ENCODE measurements at places on chromosomes 2 and 18. TPM values are rescaled to one million over a fixed set of nuclear protein-coding genes. Genes with fewer than 3 reads are reported as not detected.

DNA sequence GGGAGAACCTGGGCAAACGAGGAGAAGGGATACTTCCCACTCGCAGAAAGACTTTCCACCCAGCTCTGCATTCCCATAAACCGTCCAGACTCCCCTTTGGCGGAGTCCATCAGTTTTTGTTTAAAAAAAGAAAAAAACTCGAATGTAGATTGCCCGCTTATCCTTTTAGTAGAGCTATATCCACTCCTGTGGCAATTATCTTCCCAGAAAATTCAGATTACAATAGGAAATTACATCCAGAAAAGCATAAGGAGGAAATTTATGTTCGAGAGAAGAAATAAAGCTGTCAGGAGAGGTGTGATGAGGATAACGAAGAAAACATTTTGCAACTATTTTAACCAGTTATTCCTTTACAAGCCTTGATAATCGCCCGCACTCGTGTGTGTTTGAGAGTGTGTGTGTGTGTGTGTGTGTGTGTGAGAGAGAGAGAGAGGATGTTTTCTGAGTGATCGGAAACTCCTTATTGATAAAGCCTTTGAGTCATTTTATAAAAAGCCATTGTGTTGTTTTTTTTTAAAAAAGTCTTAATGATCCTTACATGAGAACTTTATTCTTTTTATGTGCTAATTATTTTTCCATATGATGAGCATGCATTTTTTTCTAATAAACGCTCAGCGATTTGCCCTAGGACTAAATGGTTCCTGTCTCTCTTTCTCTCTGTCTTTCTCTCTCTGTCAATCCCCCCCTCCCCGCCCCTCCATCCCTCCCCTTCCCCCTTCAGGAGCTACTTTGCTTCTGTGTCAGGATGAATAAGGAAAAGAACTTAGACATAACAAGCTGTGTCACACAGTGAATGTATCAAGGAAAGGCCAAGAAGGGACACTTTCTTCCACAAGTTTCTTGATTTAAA is 1.1 kb upstream of the PPP3R1 start:
- peaks cover 4% of the 10 kb centered on the region for H3K36me3 ChIP-seq
- H3K27ac ChIP-seq, result peak overlapping the region; percentile 99
- H3K4me1 ChIP-seq, result peaks cover 33% of the 10 kb centered on the region
- H3K27me3 ChIP-seq, result no peaks in the 10 kb centered on the region
- DNase-seq, result peak; percentile 34

- no peak within 1 kb of the TSS for H3K4me3 ChIP-seq
- DNase-seq, result no peak
- no peaks in the 10 kb centered on the region for H3K27me3 ChIP-seq
- peaks cover 11% of the 10 kb centered on the region for H3K4me1 ChIP-seq
Measured at GRCh38 chr2:241808721-241809382, at the start of gene NEU4. NEU4 (plus strand) TSS chr2:241809193; CDS start chr2:241814485, 5,292 bp downstream.

Gene HOXD4
- polyA plus RNA-seq, result 0.23 TPM

DNA sequence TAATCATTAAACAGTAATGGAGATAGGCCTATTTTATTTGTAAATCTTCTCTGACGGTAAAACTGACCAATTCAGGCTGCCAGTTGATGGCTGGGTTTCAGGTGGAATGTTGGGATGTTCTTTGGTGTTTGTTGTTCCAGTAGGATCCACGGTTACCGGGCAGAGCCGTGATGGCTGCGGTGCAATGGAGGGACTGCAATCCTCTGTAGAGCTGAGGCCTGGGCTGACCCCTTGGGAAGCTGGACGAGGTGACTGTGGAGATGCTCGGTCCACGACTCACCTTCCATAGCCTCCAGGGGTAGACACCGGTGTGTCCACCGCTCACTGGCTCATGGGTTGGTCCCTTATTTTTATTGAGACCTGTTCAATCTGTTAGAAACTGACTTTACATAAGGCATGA is 42.5 kb downstream of the ZNF519 start:
- no peaks in the 10 kb centered on the region for H3K36me3 ChIP-seq
- H3K4me3 ChIP-seq, result no peak overlapping the region
- peaks cover 3% of the 10 kb centered on the region for H3K4me1 ChIP-seq
- no peak overlapping the region for H3K27ac ChIP-seq
- no peak for DNase-seq

DNA sequence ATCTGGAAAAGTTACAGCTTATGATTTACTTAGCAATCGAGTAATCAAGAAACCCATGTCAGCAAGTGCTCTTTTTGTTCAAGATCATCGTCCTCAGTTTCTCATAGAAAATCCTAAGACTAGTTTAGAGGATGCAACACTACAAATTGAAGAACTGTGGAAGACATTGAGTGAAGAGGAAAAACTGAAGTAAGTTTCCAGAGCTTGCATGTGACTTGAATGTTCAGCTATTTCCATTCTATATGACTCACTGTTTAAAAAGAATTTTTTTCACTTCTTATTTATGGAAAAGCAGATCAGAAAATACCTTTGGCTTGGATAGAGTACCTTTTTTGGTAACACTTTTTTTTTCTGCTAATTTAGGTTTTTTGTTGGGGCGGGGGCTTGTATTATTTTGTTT is 70.7 kb downstream of the PMS1 start:
- no peak for DNase-seq
- no peak overlapping the region for H3K4me3 ChIP-seq
- no peaks in the 10 kb centered on the region for H3K27me3 ChIP-seq

- peak; percentile 37 for DNase-seq
- H3K36me3 ChIP-seq, result no peaks in the 10 kb centered on the region
- H3K4me3 ChIP-seq, result no peak within 1 kb of the TSS
- H3K4me1 ChIP-seq, result no peaks in the 10 kb centered on the region
- no peak within 1 kb of the TSS for H3K27ac ChIP-seq
Measured at GRCh38 chr2:27148801-27149439, at the start of gene TCF23. TCF23 (plus strand) TSS chr2:27149004; CDS start chr2:27149134, 130 bp downstream.

DNA sequence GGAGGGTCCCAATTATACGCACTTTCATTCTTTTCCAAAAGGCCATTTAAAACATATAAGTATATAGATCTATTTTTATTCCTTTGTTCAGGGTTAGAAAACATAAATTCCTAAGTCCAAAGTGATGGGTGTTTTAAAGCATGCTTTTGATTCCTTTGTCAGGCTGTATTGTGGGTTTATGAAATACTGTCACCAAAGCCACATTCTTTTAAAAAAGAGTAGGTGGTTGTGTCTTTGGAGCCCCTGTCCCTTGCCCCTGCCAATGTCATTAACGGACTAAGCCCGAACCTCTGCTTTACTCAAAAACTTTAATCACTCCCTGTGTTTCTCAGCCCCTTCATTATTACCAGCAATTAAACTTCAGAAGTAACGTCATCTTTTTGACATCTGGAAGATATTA is 104.9 kb upstream of the APCDD1 start:
- H3K4me3 ChIP-seq, result no peak overlapping the region
- no peaks in the 10 kb centered on the region for H3K27me3 ChIP-seq
- no peak for DNase-seq
- no peak overlapping the region for H3K27ac ChIP-seq
- no peaks in the 10 kb centered on the region for H3K36me3 ChIP-seq

- peaks cover 8% of the 10 kb centered on the region for H3K4me1 ChIP-seq
- H3K27me3 ChIP-seq, result no peaks in the 10 kb centered on the region
- no peak overlapping the region for H3K4me3 ChIP-seq
- H3K27ac ChIP-seq, result peak overlapping the region; percentile 37
- H3K36me3 ChIP-seq, result no peaks in the 10 kb centered on the region
- DNase-seq, result no peak
Measured at GRCh38 chr2:191839918-191840804, 6.7 kb downstream of the CAVIN2 start.
